ENCODE measurements at places on chromosomes 12 and 14. TPM values are rescaled to one million over a fixed set of nuclear protein-coding genes. Genes with fewer than 3 reads are reported as not detected.

Gene DDHD1
- 16.5 TPM for total RNA-seq

Gene LGR5
- not detected for total RNA-seq

Gene ACVR1B
- total RNA-seq, result 11.8 TPM

Gene CIDEB
- total RNA-seq, result 1.8 TPM

Gene SALL2
- total RNA-seq, result 1.7 TPM

Gene FGF23
- total RNA-seq, result not detected

Gene FGF6
- total RNA-seq, result not detected

Gene ZNF891
- 0.92 TPM for total RNA-seq

Gene ERBB3
- 0.28 TPM for total RNA-seq

Gene HSP90AA1
- 160 TPM for total RNA-seq

Gene PRICKLE1
- 4.3 TPM for total RNA-seq

Gene SGPP1
- total RNA-seq, result 28.0 TPM

Gene MTRFR
- 13.5 TPM for total RNA-seq

Gene RNU4-1
- under 0.01 TPM for total RNA-seq

Gene RAD51AP1
- total RNA-seq, result 1.7 TPM

Gene VTI1B
- 68.1 TPM for total RNA-seq

Gene SERPINA3
- 8.0 TPM for total RNA-seq

Gene SLC25A3
- 526 TPM for total RNA-seq

Gene BEST3
- total RNA-seq, result not detected

Gene TMTC3
- total RNA-seq, result 30.7 TPM

Gene ANKS1B
- 0.43 TPM for total RNA-seq

Gene TM7SF3
- 103 TPM for total RNA-seq

Gene PLCZ1
- not detected for total RNA-seq

Gene GAS2L3
- total RNA-seq, result 6.3 TPM

Gene AMHR2
- not detected for total RNA-seq
